ENCODE measurements at places on chromosomes 2 and 18.

- peak; percentile 39 for DNase-seq
Observed at GRCh38 chr2:195535911-195536522, 121.0 kb upstream of the SLC39A10 start.

DNA sequence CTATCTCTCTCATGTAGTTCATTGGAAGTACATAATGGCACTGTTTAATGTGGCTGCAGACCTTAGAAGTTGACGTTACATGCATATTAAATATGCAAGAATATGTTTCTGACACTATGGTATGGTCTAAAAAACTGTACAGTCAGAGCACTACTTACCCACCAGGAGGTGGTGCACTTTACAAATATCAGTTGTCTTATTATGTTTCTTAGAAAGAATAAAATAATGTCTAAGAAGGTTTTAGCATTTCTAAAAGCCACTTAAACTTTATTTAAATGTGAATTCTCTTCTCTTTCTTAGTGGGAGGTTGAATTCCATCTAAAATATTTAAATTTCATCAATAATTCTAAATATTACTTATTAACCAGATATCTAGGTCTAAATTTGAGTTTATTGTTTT is 4.3 kb downstream of the TMEFF2 start:
- DNase-seq, result no peak

DNA sequence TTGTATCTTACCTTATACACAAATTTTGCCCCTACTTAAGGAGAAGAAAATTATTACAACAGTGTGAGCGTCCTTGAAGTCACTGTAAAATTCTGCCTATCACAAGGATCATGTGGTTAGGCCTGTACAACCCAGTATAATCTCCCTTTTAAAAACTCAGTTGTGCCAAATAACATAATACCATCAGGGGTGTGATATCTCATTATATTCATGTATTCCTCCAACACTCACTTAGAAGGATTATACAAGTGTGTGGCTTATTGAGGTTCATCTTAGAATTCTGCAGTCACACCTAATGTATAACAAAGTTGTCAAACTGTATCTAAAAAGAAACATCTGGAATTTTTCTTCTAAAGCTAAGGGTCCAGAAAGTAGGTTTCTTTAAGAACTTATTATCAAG is 998.8 kb upstream of the LRRTM1 start:
- no peak for DNase-seq

- DNase-seq, result no peak
Observed at GRCh38 chr18:506264-506663, 5.8 kb upstream of the COLEC12 start.

DNA sequence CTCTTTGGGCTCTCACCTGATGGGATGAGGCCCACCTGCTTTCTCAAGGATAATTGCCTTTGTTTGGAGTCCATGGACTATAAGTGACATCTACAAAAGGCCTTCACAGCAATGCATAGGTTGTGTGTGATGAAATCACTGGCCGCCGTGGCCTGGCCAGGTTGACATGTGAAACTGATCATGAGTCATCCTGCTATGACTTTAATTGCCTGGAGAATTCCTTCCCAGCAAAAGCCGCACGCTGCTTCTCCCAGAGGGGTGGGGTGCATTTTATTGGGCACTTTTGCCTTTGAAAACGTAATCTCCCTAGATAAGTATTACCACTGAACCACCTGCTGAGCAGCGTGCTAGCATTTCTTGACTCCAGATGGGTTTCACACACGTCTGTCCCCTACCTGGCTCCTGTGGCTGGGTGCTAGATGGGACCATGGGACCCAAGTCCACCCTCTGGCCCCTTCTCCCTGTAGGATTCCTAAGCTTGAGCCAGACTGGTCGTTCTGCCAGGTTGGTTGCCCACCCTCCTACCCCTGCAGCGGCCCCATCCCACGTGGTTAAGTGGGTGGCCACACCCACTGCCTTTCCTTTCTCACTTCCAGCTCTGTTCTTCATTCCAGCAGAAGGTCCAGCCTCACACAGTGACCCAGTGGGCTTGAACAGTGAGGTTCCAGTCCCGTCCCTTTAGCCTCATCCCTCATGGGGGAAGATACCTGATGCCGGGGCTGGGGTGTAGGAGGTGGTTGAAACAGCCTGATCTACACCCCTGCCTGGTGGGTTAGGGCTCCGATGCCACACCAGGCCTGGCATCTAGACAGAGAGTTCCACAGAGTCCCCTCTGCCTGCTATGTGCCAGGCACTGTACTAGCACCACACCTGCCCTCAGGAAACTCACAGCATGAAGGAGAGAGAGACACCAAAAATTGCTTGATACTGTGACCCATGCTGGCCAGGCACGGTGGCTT is 89.6 kb downstream of the GBX2 start:
- DNase-seq, result no peak

DNA sequence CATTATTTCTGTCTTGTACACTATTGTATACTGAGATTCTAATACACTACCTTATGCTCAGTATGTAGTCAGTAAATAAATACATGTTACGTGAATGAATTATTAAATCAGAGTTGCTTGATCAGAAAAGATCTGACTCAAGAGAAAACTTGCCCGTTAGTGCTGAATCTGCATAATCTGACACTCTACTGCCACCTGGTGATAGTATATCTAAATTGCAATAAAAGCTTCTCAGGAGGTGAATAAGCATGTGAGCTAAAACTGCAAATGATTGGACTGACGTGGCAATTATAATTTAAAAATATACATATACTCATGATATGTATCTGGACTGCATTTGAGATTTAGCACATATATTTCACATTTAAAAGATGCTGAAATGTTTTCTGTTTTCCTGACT is 70.4 kb downstream of the KIAA1328 start:
- DNase-seq, result no peak

DNA sequence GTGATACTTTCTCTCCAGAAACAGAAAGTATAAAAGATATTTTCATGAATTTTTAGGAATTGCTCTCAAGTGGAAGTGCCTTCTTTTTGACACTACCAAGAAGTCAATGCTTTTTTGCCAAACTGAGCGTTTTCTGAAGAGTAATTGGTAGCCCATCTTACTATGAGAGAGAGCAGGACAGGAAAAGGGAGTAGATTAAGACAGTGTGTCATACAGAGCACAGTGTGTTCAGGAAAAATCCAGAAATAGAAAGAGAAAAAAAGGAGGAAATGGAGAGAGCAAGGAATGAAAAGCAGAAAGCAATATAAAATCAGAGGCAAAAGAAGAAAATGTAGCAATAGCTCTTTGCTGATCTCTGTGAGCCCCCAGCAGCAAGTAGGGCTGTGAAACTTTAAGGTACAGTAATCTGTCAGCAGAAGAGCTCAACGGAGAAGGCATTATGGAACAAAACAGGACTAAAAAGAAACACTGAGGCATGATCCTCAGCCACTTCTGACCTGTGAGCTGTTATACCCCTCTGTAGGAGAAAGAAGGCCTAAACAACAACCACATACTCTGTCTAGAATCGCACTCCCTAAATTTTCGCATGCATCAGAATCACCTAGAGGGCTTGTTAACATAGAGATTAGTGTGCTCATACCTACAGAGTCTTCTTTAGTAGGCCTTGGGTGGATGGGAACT is 15.0 kb upstream of the PGAP1 start:
- no peak for DNase-seq

- DNase-seq, result no peak
Observed at GRCh38 chr2:213187386-213187785, 36.0 kb upstream of the IKZF2 start.

GRCh38 chr2:235445116-235445515 is 48.7 kb upstream of the AGAP1 start:
- DNase-seq, result no peak

DNA sequence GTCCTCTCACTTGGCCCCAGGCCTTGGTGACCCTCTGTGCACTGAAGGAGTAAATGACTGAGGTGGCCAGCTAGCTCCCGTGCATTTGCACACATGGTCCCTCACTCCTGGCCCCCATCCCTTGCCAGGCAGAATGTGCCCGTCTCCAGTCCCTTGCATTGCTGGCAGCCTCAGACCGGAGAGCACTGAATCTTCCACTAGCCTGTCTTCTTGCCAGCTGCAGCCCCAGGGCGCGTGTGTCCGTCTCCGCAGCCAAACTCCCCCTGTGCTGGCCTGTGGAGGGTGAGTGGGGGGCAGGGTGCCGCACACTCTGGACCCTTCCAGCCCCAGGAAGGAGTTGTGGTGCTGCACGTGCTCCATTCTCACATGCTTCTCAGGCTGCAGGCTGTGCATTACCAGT is 35.9 kb downstream of the INPP4A start:
- DNase-seq, result no peak

Data from stimulated activated CD4-positive, alpha-beta T cell treated with anti-CD3 and anti-CD28 coated beads, Interleukin-12 subunit alpha, Interleukin-12 subunit beta, amount 100 ng/mL, for 4 hours (primary cell).